Cardiac septum (tissue), 1 donor: ENCODE measurements at places on chromosomes 12 and 14. TPM values are rescaled to one million over a fixed set of nuclear protein-coding genes. Genes with fewer than 3 reads are reported as not detected.

GRCh38 chr14:22226381-22226780 is 362.6 kb downstream of the DAD1 start:
- DNase-seq = no peak

GRCh38 chr12:111298582-111299436 is 70.1 kb downstream of the PHETA1 start:
- no peak for DNase-seq

DNA sequence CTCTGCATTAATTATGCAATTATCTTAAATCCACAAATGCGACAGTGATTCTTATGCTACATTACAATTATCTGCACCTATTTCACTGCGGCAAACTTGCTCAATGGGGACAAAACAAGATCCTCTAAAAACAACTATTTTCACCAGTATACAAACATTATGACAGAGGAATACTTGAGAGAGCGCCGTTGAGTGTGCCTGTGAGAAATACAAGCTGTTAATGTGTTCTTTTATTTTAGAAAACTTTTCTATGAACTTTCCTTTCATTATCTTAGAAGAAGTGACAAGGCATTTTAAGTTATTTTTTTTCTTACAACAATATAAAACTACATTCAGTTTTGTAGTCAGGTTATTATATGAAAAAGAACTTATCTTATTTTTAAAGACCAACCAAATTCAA is 1247.0 kb downstream of the FSCB start:
- no peak for DNase-seq

- DNase-seq = no peak
Observed at GRCh38 chr12:130633771-130634170, 82.3 kb downstream of the RIMBP2 start.

- no peak for DNase-seq
Observed at GRCh38 chr12:107779077-107779831, 4.8 kb downstream of the ASCL4 start.

- no peak for DNase-seq
Observed at GRCh38 chr12:78863482-78864402, 832 bp upstream of the SYT1 start.

DNA sequence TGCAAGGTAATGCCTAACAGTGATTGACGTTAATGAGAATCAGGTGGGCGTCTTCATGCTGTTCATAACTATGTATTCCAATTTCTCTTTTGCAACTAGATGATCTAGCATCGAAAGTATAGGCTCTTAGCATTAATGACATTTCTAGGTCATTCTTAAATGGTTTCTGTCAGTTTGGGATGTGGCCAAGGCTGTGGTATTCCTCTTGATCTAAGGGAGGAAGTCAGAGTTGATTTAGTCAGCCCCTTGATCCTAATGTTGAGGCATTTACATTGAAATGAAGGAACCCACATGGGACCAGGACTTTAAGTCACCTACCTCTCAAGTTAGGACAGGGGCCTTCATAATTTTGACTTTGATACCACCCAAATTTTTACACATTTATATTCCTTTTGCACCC is 448.1 kb downstream of the NPAS3 start:
- no peak for DNase-seq

GRCh38 chr12:98951406-98951805 is 306.3 kb downstream of the APAF1 start:
- DNase-seq = no peak

- no peak for DNase-seq
Observed at GRCh38 chr12:100382338-100382737, 25.5 kb downstream of the SLC17A8 start.

- no peak for DNase-seq
Observed at GRCh38 chr14:99586054-99586760, 17.8 kb downstream of the CCDC85C start.

DNA sequence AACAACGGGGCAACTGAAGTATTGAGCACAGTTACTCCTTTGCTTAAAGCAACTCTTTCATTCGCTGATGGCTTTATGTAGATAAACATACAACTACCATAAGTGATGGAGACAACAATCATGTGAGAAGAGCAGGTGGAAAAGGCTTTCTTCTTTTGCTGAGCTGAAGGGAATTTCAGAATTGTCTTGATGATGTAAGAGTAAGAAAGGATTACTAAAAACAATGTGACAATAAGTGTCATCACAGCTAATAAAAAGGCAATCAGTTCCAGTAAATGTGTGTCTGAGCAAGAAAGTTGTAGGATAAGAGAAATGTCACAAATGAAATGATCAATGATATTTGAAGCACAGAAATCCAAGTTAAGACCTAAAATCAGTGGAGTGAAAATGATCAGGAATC is 647 bp downstream of the OR6C70 start:
- DNase-seq = no peak

DNA sequence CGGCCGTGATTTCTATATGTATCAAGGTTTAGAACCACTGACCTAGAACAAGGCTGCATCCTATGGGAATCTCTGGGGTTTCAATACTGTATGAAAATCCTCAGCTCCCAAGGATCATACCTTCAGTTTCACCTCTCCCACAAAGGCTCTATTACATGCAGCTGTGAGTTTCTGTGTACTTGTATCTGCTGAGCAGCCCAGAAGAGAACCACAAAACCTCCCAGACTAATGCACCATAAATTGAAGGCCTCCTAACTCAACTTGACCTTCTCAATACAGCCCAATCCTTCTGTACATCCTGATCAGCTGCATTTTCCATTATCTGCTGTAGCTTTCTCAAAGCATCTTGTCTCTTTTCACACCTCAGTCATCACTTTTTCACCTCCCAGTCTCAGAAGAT is 5.4 kb upstream of the KCNH5 start:
- no peak for DNase-seq

- DNase-seq = no peak
Observed at GRCh38 chr14:39957290-39957689, 525.1 kb upstream of the FBXO33 start.

DNA sequence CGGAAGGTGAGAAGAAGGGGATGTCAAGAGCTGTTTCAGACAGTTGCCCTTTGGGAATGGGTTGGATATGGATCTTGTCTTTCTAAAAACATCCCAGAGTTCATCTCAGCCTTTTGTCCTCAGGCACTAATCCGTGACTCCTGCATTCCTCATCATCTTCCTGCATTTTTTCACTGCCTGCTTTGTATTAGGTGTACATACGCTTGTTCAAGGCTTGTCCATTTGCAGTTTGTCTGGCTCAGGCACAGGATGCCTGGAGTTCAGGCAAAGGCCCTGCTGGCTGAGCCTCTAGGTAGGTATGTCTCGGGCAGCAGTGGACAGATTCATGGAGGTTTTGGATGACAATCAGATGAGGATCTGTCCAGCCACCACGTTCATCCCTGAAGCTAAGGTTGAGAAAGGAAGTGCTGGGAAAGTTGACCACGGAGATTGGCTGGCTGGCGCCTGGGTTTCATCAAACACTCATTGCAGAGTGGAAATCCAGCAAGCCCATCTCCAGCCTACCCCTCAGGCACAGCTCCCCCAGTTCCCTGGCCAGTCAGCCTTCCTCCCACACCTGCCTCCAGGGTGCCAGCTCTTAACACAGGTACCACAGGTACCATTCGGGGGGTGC is 12.4 kb upstream of the TMEM106C start:
- DNase-seq = no peak

GRCh38 chr12:71475280-71475679 is 35.7 kb downstream of the LGR5 start:
- DNase-seq = no peak

- peak; percentile 84 for DNase-seq
Observed at GRCh38 chr12:131132118-131132892, 178.6 kb downstream of the ADGRD1 start.

DNA sequence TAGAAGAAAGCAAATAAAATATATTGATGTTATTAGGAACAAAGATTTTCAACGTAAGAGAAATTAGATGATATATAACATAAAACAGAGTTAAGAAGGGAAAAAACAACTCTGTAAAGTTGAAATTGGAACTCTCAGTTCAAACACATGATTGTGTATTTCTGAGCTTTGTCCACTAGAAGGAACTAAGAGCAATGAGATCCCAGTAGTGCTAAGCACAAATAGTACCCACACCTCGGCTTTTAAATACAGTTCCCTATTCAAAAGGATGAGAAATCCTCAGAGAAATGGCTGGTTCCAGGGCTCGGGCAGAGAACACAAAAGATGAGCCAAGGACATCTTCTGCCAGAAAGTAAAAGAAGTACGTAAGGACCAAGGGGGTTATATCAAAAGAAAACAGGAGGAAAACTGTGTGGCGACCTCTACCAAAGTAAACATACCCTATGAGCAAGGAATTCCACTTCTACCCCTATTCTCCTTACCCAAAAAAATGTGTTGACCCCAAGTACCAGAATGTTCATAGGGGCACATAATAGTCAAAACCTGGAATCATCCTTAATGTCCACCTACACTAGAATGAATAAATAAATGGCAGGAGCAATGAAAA is 96.6 kb downstream of the SPTSSA start:
- no peak for DNase-seq

The DPPA3 gene
- not detected for total RNA-seq

The ESR2 gene
- 0.38 TPM for total RNA-seq

The LMO3 gene
- 0.38 TPM for total RNA-seq

The SERPINA3 gene
- 24.5 TPM for total RNA-seq

The CAPZA3 gene
- total RNA-seq = not detected

The HOTAIR gene
- total RNA-seq = not detected

The FGF6 gene
- total RNA-seq = not detected

The TOMM20L gene
- not detected for total RNA-seq

The ATP5F1B gene
- total RNA-seq = 2,154 TPM
